ENCODE measurements at places on chromosomes 1 and 21.

- DNase-seq: no peak
Measured at GRCh38 chr1:30285501-30285932, 437.9 kb downstream of the MATN1 start.

- DNase-seq: no peak
Measured at GRCh38 chr21:45090966-45091365, 16.6 kb downstream of the ADARB1 start.

DNA sequence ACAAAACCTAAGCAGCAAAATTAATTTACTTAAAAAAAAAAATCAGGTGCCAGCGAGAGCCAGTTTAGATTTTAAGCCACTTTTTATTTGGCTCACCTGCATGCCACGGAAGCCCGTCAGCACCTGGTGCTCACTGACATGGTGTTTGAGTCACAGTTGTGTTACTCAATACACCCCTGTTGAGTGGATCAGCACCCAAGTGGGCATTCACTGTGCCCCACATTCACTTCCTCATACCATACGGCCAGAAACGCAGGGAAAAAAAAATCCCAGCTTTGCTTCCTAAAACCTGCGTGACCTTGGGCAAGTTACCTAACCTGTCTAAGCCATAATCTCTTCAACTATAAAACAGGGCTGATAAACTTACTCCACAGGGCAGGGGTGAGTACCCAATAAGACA lies 42.8 kb upstream of the SIM2 start:
- no peak for DNase-seq

- no peak for DNase-seq
Measured at GRCh38 chr1:245434280-245434679, 279.5 kb downstream of the KIF26B start.

GRCh38 chr1:168693197-168693871 lies 35.7 kb downstream of the DPT start:
- no peak for DNase-seq

DNA sequence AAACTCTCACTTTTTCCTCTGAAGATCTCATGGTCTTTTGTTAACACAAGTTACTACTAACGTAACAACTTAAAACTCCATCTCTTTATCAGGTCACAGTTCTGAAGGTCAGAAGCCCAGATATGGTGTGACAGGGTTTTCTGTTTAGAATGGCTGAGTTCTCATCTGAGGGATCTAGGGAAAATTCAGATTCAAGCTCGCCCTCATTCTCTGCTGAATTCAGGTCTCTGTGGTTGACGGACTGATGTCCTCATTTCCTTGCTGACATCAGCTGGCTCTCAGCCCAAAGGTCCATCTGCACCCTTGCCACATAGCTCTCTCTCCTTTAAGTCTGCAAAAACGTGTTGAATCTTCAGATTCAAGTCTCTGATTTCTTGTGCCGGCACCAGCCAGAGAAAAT lies 6.1 kb upstream of the NTPCR start:
- no peak for DNase-seq

- DNase-seq: no peak
Measured at GRCh38 chr1:16092923-16093511, 19.6 kb upstream of the FAM131C start.

DNA sequence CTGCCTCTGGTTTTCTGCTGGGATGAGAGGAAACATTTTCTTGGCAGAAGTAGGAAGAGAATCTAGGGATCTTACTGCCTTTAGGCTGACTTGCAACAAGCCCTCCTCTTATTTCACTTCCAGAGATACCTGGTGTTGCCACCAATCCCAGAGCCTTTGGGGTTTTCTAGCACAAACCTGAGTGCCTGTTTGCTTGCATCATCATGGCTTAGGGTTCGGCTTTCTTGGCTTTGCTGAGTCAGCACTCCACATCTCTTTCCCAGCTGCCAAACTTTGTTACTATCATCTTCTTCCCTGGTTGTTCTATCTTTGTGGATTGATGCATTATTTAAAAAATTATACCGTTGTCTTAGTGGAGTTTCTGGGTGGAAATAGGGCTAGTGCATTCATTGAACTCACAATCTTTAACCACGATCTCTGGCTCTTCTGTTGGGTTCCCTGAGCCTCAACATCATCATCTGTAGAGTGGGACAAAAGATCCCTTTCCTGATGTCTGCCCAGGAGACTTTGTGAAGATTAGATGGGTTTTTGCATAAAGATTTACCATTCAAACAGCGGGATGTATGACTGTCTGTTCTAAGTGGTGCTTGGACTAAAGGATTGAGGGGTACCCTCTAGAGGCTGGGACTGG lies 76.6 kb upstream of the SELENON start:
- DNase-seq: no peak

DNA sequence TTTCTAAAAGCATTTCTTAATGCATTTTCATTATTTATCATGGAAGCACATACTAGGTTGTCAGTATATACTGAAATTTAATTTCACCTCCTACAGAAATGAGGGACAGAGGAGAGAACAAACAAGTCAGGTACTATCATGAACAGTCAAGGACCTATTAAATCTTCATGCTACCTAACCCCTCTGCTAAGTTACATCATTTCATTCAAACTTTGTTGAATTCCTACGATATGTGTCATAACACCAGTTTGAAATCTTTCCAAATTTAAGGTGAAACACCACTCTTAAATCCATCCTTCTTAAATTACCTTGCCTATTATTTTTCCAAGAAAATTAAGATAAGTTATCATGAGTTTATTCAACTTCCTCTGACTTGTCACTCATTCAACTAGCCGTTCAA lies 78.9 kb downstream of the DENND1B start:
- DNase-seq: no peak

DNA sequence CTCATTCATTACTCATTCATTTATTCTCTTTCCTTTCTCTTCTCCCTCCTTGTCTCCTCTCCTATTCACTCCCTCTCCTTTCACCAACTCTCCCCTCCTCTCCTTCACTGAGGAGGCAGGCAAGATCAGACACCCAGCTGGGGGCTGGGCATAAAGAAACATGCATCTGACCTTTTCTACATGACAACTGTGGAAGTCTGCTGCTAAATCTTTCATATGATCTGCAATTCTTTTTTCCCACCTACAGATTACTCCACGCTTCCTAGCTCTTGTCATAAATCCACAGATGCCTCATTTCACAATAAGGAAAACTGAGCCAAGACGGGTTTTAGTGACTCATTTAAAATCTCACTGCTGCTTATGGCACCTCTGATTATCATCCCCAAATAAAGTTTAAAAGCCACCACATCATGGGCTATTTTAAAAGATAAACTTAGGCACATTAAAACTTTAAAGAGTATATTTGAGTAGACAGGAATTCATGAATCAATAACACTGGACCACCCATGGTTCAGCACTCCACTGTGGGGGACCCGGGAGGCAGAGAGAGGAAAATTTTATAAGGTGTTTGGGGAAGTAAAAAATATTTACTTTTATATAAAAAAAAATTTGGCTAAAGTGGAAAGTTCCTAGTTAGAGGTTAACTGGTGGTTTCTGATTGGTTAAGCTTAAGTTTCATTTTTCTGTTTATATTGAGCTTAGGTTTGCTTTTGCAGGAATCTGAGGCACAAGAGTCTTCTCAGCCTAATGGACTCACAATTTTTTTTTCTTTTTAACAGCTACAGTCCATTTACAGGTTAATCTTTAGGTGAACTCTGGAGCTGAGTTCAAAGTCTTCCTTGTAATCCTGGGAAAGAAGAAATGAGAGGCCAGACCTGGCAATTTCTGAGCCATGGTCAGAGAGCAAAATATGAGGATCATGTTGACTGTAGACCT lies 55.8 kb upstream of the DNAH14 start:
- no peak for DNase-seq

- no peak for DNase-seq
Measured at GRCh38 chr21:41745026-41745820, 21.6 kb downstream of the RIPK4 start.

DNA sequence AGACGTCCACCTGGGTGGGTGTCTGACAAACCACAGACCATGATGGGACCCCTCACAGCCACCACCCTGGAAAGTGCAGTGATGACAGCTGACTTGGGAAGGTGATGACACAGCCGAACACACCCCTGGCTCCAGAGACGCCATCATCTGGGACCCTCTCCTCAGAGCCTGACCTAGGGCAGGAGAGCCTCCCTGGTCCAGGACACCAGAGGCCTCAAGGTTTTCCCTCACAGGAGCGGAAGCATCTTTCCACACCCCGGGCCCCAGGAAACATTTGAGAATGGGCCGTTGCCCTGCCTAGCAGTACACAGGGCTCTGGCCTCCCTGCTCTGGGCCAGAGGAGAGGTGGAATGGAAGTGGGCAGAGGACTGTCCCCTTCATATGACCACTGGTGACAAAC lies 79.7 kb downstream of the SYT2 start:
- no peak for DNase-seq

DNA sequence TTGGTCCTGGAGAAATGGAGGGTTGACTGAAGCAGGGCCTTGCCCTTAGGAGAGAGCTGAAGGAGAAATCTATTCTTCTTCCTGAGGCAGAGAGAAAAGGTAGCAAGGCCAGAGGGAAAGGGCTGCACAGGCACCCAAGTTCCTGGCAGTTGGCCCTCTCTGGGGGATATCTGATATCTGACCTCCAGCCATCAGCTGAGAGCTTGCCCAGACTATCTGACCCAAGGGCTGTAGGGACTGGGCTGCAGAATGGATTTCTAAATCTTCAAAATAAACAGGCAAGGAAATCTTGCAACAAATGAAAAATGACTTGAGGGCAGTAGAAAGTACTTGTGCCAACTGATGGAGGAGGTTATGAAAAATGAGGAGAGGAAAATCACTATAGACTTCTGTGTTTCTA lies 498 bp upstream of the CLCA2 start:
- DNase-seq: no peak

- DNase-seq: peak; percentile 78
Measured at GRCh38 chr1:202160377-202160940, at the start of gene PTPN7. PTPN7 (minus strand) TSS chr1:202160602; CDS start chr1:202159402, 1,200 bp downstream.

GRCh38 chr1:78672428-78672827 lies 22.8 kb downstream of the IFI44 start:
- no peak for DNase-seq

DNA sequence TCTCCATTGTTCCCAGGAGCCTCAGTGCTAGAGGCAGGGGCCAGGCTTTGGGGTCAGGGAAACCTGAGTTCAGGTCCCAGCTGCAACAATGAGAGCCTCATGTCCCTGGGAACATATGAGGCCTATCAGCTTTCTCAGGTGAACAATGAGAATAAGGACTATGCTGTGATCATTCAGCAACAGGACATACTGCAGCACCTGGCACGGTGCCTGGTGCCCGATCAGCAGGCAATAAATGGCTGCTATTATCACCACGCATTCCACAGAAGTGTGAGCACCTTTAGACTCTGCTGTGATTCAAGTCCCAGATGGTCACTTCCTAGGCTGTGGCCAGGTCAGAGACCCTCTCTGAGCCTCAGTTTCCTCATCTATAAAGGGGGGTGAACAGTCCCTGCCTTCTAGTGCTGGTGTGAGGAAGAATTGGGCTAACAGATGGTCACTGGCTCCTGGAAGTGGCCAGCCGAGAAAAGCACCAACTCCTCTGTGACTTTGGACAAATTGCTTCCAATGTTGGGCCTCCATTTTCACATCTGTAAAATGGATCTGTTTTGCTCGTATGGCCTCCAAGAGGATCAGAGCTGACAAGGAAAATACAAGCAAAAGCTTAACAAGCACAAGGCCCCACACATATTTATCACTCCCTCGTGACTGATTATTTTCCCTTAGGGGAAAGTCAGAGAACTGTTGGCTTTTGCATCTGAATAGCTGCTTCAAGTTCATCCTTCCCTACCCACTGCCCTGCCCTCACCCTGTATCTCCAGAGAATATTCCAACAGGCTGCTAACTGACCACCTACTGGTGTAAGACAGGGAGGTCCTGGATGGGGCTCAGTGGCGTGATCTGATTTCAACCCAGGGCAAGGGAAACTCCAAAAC lies 1.1 kb downstream of the SLC5A9 start:
- no peak for DNase-seq

DNA sequence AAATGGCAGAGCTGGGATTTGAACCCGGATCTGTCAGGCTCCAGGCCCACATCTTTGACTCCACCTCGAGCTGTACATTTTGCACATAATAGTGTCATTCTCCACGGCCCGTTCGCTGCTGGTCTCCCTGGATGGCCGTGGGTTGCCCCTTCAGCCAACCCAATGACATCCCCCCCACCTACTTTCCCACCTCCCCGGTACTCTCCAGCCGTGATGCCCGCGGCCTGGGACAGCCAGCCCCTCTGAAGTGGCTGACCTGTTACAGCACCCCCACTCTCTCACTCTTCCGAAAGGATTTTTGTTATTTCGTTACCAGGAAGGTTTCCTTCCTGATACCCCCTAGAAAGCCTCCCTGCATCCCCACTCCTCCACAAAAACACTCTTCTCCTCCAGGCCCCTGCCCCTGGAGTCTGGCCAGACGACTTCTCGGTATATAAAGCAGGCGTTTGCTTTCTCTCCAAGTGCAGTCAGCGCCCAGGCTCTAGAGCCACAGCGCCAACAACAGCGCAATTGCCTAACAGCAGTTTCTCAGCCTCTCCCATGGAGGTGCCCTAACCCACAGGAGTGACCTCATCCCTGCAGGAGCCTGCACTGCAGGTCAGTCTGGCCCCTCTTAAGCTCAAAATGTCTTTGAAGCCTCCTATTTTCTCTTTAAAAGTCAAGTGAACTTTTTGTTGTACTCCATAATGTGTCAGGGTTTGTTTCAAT lies 14.5 kb upstream of the GJB5 start:
- DNase-seq: no peak

DNA sequence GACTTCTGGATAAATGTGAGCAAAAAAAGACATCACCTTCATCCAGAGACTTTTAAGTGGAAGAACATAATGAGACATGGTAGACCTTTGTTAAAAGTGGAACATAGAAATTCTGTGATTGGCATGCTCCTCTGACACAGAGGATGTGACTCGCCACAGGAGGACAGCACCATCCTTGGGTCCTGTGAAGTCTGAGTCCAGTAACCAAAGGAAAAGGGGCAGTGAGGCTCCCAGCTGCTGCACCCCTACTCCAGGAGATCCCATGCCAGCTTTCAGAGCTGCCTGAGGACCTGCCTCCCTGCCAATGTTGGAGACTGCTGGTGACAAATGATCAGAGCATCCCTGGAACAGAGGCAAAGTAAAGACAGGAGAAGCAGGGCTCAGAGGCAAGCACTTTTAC lies 136.2 kb downstream of the BRINP2 start:
- DNase-seq: no peak

- DNase-seq: no peak
Measured at GRCh38 chr1:34590211-34590623, 164.6 kb upstream of the GJB5 start.

DNA sequence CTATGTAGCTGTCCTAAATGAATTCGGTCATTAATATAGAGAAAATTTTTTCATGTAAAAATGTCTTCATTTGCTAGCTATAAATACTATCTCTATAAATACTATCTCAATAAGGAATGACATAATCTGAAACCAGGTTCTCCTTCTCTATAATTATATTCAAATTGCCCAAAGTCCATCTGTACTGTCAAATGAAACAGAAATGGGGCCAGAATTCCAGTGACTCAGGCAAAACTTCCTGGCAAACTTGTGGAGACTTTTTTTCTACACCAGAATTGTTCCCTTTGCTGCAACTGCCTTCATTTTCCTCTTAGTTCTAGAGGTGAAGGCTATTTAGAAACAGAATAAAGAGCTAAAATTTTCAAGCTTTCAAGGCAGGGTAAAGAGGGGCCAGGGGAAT lies 152.5 kb downstream of the KCNH1 start:
- DNase-seq: no peak

- DNase-seq: no peak
Measured at GRCh38 chr1:162605225-162605927, 26.9 kb upstream of the DDR2 start.

GRCh38 chr1:203216274-203217138 lies 13.0 kb downstream of the CHIT1 start:
- peak; percentile 32 for DNase-seq

- no peak for DNase-seq
Measured at GRCh38 chr1:153832293-153832692, 57.1 kb downstream of the SLC27A3 start.

- DNase-seq: no peak
Measured at GRCh38 chr1:196558411-196558810, 49.8 kb downstream of the KCNT2 start.
